Type B pancreatic cell (in vitro differentiated cells): ENCODE measurements at places on chromosomes 4 and X.

DNA sequence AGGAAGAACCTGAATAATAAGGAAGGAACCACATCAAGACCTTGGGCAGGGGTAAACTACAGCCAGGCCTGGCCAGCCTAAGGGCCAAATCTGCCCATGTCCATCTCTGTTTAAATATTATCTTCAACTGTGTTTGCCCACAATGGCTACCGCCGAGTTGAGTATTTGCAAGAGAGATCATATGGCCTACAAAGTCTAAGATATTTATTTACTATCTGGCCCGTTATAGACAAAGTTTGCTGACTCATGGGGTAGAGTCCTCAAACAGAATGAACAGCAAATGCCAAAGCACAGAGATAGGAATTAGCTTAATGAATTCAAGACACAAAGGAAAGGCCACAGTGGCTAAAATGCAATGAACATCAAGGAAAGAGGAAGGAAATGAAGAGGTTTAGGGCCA is 44.8 kb downstream of the RPS6KA3 start:
- DNase-seq = no peak

GRCh38 chr4:16056681-16057385 is 27.0 kb downstream of the PROM1 start:
- no peak for DNase-seq

- no peak for DNase-seq
Measured at GRCh38 chr4:94766856-94767255, 9.1 kb downstream of the BMPR1B start.

GRCh38 chr4:107843391-107843790 is 18.7 kb downstream of the SGMS2 start:
- no peak for DNase-seq

DNA sequence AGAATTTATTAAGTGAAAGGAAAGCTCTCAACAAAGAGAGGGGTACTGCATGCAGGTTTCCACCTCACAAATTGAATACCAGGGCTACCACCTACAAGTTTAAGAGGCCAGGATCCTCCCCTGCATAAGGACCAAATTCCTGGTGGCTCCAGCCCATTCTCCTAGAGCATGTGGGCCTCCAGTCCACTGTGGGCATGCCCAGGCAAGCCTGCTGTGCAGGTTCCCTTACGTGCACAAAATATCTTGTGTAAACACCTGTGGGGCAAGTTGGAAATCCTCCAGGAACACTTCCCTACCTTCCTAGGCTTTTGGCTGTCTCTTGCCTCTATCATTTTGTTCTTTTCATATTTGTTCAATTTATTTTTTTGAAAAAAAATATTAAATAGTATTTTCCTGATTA is 724.3 kb downstream of the ARAP2 start:
- DNase-seq = no peak

GRCh38 chr4:168765726-168766125 is 244.3 kb downstream of the CBR4 start:
- no peak for DNase-seq

- no peak for DNase-seq
Measured at GRCh38 chr4:37667197-37668100, 18.7 kb downstream of the RELL1 start.

DNA sequence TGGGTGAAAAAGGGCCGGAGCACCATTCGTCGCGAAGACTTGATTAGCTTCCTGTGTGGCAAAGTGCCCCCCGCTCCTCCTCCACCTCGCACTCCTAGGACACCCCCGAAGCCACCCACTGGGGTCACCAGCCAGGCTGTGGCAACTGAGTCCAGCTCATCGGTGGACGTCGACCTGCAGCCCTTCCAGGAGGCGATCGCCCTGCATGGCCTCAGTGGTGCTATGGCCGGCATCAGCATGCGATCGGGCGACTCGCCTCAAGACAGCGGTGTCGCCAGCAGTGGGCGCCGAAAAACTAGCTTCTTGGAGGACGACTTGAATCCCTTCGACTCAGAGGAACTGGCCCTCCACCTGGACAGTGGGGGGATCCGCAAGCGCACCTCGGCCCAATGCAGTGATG is 126.8 kb upstream of the CXorf66 start:
- no peak for DNase-seq

DNA sequence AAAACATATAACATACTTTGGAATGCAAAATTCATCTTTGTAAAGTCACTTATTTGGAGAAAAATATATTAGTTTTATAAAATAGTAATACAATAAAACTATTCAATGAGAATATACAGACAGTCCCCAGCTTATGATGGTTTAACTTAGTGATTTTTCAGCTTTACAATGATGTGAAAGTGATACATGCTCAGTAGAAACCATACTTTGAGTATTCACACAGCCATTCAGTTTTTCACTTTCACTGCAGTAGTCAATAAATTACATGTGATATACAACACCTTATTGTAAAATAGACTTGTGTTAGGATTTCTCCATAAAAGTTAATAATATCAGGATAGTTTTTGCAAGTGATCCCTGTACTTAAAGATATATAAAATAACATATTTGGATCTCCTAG is 436.0 kb downstream of the CENPC start:
- DNase-seq = no peak

GRCh38 chr4:27638163-27638915 is 777.7 kb downstream of the STIM2 start:
- no peak for DNase-seq

GRCh38 chr4:108450236-108450898 is 170.0 kb upstream of the RPL34 start:
- DNase-seq = no peak

GRCh38 chr4:41678086-41678816 is 70.3 kb downstream of the PHOX2B start:
- no peak for DNase-seq

DNA sequence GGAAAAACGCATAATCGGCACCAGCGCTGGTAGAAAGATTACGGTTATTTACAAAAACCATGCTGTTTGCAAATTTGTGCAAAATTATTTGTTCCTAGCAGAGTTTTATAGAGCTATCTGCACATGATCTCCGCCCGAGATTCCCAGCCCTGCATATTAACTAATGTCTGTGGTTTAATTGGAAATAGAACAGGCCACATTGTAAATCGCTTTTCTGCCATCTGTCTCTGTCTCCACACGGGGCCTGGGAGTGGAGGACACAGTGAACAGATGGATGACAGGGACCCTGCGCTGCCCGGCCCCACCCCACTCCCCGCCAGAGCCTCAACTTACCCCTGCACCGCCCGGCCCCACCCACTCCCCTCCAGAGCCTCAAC is 126.9 kb downstream of the FAM53A start:
- DNase-seq = no peak

GRCh38 chrX:141176586-141177451 is at the start of gene LDOC1:
LDOC1 (minus strand) TSS chrX:141177129; CDS start chrX:141177021, 108 bp downstream.
- DNase-seq = peak; percentile 86

DNA sequence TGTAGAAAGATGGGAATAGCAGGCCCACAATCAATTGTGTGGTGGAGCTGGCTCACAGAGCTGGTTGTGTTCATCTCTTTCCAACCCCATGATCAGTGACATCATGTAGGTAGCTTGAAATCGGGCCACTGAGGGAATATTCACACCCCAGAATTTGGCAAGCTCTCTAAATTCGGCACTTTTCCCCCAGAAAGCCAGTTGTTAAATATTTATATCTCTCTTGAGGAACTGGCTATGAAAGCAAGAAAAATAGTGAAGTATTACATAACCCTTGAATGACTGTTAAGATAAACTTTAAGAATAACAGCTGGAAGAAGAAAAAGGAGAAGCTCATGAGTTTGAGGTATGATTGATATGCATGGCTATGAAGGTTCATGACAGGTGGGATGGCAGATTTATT is 38.9 kb downstream of the GPRIN3 start:
- DNase-seq = no peak

DNA sequence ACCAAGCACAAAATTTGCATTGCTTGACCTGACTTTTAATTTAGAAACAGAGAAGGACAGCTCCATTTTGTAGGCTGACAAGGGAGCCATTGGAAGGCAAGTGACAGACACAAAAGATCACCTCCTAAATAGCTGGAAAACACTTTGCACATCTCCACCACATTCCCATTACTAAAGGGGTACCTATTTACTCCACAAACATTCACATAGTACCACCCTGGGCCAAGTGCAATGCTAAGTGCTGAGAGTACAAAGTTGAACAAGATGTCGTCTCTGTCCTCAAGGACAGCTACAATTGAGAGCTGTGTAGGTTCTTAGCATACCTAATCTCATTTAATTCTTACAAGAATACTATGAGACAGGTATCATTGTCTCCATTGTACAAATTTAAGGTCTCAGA is 152.8 kb upstream of the GPC4 start:
- DNase-seq = no peak

DNA sequence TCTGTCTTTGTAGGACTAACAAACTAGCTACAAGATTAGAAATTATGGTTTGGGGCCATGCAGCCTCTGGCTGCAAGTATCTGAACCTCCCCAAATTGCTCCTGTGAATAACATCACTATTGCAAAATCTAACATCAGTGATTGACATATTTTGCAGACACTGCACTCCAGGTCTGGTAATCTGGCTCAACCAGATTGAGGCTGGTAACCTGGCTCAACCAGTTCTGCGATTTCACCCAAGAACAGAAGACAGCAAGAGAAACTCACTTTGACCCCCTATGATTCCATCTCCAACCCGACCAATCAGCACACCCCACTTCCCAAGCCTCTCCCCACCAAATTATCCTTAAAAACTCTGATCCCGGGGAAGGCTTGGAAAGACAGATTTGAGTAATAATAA is 20.9 kb downstream of the SPIN3 start:
- DNase-seq = no peak

- no peak for DNase-seq
Measured at GRCh38 chrX:112678831-112679230, 907 bp downstream of the LHFPL1 start.

DNA sequence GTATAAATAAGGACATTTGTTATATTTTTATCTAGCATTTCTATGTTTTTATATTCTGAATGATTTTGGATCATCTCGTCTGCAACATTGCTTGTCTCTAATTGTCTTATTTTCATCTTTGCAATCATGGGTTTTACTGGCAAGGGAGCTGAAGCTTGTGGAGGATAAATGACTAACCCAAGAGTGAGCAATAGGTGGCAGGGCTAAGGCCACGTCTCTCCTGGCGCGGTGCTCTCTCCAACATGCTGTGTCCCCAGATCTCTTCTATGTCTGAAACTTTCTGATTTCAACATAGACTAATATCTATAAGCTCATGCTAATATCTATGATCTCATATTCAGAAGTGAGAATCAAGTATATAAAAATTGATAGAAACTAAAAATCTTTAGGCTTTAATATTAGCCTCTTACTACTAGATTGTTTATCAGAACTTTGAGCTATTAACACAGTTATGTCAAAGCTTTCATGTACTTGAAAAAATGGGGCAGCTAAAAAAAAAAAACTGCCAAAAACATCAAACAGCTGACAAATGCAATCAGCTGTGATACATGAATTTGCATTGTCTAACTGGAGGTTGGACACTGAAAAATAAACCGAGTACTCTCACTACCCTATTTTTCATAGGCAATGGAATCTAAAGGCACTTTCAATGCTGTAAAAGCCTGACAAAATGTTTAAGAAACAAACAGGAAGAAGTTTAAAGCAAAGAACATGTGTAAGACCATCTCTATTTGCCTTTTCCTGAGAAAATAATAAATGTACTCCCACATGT is 169.2 kb downstream of the TMA16 start:
- DNase-seq = no peak

DNA sequence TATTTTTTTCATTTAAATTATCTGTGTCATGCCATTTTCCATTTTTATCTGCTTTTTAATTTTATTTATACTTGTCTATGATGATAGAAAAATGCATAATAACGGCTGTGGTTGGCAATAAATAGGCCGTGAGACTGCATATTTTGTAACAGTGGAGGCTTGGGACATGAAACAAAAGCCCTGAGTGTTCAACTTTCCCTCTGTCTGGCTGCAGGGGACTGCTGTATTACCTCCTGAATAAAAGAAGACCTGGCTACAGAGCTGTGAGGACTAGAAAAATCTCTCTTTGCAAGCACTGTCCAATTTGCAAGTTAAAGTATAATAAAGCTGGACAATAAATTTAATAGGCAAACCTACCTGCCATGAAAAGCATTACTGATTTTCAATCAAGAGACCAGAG is 82.1 kb downstream of the MAGEB10 start:
- no peak for DNase-seq

DNA sequence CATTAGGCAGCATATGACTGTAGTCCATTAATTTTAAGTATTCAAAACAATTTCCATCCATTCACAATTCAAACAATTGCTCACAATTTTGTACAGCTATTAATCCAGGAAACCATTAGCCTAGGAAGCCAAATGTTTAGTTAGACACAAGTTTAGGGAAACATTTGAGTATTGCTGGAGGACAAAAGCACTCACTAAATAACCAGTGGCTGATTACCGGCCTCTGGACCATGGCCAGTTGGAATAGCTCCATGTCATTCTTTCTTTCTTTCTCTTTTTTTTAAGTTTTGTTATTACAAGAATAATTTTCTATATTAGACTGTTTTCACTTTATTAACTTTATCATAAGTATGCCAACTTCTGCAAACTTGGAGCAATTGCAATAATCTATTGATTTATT is 31.3 kb downstream of the TRIML2 start:
- no peak for DNase-seq

DNA sequence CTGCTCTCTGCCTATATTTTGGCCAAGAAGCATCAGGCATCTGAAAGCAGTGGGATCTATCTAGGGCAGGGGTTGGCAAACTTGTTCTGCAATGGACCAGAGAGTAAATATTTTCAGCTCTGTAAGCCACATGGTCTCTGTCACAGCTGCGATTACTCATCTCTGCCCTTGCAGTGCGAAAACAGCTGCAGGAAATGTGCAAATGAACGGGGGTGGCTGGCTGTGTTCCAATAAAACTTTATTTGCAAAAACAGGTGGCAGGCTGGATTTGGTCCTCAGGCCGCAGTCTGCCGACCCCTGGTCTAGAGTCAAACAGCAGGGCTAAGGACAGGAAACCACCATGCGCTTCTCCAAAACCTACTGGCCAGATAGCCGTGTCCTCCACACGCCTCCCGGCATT is 48.6 kb downstream of the ACOX3 start:
- no peak for DNase-seq

- no peak for DNase-seq
Measured at GRCh38 chr4:152666946-152667345, 12.9 kb downstream of the TMEM154 start.

DNA sequence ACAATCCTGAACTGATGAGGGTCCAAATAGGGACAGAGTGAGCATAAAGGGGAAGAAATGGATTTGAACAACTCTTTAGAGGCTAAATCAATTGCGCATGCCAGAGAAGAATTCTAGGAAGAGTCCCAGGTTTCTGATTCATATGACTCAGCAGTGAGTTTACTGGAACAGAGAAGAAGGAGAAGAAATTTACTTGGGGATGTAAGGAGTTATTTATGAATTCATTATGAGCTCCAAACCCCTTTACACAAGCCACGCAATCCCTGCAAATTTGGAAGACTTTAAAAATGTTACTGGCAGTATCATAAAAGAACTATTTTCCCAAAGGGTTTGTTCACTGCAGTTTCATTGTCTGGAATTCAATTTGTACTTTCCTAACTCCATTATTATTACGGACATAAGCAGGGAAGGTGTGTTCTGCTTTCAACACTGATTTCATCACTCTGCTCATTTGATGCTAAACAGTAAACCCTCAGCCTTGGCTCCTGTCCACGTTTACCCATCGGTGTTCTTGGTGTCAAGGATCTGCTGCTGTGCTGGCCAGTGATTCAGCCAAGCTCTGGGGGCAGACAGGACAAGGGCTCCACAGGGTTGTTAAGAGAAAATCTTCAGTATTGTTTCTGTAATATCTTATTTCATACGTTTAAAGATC is 273.7 kb downstream of the HNRNPD start:
- no peak for DNase-seq
